Kidney glomerular epithelial cell (primary cell): ENCODE measurements at places on chromosomes 1 and 21.
A peak's percentile ranks its signal among the peaks of the same experiment; 100 is the strongest.

- no peak for DNase-seq
These were observed 2.4 kb upstream of the PARS2 start for GRCh38 chr1:54766726-54767125.

DNA sequence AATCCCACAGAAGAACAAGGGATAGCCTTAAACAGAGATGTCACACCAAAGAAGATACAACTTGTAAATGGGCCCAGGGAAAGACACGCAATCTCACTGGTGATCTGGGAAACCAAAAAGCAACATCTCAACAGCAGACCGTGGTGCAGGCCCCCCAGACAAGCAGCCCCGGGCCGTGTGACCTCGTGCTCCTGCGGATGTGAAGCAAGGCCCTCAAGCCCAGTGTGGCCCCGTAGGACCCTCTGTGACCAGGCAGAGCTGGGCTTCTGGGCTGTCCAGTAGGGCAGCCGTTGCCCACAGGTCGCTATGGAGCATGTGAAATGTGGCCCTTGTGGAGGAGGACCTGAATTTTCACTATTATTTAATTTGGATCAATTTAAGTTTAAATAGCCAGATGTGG, 34.9 kb upstream of the TMEM52 start:
- DNase-seq, result no peak

GRCh38 chr1:205326812-205327466, 5.4 kb upstream of the NUAK2 start:
- DNase-seq, result no peak

DNA sequence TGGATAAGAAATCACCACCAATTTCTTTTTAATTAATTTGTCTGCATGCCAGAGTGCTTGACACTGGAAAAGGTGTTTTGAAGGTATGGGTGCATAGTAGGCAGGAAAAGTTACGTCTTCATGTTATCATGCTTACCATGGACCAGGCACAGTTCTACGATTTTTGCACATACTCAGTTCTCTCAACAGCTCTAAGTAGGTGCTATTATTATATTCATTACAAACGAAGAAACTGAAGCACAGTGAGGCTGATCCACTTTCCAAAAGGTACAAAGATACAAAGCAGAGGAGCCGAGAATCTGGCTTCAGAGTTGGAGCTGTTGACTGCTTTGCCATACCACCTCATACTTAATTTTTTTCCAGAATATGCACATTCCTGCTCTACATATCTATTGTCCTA, 306.4 kb downstream of the PBX1 start:
- no peak for DNase-seq

DNA sequence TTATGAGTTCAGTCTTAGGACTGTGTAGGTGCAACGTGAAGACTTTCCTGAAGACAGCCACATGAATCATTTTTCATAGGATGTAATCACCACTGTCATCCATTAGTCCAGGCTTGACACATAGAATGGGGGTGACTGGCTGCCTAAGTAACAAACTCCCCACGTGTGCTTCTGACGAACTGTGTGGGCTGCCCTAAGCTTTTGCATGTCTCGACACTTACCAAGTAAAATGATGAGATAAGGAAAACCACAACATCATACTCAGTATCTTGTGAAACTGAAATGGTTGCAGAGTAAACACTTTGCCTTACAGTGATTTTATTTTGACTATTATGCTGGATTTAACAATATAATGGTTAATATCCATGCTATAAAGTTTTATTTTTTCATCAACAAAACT, 19.5 kb downstream of the ERG start:
- DNase-seq, result no peak

DNA sequence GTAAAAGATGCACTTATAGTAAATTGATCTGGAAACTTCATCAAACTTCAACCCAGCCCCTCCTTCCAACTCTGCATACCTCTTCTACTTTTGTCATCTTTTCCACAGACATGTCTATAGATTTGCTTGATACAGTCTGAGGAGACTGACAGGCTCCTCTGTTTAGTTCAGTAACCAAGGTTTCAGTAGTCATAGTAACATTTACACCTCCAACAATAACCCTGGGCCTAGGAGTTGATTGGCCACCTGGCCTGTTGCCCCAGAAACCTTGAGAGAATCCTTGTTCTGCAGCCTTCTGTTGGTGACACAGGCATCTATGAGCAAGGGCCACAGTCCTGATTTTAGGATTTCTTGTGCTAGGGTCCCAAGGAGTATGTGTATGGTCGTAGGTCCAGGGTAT, at the start of gene CFAP141:
TSS of gene CFAP141 (minus strand) at position 138 of the 400 bp plus-strand sequence. CDS start at position 112, 26 bp downstream.
- no peak for DNase-seq

GRCh38 chr1:175554586-175554985, 188.8 kb downstream of the TNR start:
- peak; percentile 86 for DNase-seq
